ENCODE measurements at places on chromosomes 5 and 9.

DNA sequence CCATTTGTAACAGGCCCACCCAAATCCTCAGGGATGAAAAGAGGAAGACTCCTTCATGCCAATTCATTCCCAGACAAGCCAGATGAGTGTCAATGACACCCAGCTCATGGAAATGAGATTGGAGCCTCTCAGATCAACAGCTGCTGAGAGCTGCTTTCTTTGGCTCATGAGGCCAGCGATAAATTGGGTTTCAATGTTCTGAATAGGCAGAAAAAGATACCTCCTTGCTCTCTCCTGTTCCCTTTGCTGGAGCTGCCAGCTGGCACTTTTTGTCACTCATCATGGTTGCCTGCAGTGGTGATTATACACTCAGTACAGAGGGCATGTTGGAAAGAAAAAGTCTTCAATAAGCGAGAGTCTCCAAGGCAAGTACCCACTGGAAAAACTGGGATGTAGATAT lies 47.1 kb downstream of the SH3RF2 start:
- no peak for DNase-seq

GRCh38 chr9:113522858-113523257 lies 59.3 kb downstream of the RGS3 start:
- DNase-seq, result no peak

- DNase-seq, result no peak
These were observed 571.2 kb upstream of the WWC1 start for GRCh38 chr5:167720259-167720658.

DNA sequence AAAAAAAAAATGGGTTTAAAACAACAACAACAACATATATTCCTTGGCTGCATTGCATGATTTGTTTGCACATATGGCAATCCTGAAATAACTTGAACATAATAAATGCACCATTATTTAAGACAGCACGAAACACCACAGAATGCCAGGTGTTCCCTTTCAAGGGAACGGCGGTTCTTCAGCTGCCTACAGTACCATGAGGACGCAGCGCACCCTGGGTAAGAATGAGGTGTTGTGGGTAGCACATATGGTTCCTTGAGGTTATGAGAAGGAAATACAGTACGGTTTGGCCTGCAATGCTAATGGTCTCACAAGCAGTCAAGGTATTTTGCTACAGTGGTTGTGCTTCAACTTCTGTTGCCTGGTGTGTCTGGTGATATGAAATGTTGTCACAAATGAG lies 174.8 kb downstream of the SLC12A2 start:
- no peak for DNase-seq

DNA sequence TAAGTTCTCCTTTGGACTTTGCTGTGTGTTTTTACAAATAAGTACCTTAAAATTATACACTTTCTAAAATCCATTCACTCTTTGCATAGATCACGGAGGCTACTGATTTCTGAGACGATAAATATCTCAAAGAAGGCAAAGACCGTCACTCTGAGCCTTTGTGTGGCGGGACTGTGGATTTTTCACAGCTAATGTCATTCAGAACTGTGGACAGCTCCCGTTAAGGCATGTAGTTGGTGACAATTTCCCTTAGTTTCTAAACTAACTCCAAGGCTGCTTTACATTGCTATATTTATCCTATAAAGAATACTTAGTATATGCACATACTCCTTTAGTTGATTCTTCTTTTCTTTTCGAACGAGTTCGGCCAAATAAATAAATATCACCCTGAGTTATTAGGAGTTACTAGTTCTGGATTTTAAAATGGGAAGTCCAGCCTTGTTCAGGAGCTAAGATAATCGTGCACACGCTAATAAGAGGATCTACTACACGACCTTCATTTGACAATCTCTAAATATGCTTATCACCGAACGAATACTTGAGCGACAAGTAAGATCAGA lies 1.8 kb downstream of the HCN1 start:
- DNase-seq, result no peak

DNA sequence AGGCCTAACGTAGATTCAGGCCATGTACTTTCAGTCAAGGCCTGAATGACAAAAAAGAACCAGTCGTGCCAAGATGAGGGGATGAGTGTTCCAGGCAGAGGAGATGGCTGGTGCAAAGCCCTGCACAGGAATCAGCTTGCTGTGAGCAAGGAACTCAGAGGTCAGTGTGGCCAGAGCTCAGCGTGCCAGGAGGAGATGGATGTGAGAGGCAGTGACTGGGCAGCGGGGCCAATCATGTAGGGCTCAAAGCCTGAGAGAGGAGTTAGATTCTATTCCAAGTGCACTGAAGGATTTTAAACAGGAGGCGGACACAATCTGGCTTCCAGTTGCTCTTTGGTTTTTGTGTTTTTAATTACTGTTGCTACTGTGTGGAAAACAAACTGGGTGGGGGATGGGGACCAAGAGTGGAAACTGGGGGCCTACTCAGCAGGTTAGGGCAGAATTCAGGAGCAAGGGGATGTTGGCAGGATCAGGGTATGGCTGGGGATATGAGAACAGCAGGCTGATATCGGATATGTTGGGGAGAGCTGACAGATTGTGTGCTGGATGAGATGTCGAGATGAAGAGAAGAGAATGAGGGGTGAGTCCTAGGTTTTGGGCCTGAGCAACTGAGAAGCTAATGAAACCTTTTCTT lies 64.3 kb downstream of the ANGPTL2 start:
- no peak for DNase-seq

DNA sequence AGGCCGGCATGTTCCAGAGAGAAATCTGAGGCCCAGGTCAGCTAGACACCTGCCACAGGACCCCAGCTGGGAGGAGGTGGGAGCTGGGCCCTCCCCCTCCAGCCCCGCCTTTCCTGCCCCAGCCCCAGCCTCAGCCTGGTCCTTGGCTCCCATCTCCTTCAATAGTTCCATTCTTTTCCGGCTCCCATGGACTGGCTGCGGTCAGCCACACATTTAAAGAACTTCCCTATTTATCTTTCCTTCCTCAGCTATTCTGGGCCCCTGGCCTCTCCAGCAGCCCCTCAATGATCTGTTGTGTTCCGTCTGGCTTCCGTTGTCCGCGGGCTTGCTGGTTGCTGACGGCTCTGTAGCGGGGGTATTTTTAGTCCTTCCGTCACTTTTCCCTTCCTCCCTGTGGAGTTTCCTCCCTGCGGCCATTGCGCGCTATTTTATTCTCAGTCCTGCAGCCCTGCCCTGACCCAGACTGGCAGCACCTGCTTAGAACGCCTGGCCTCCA lies 73.8 kb downstream of the AMBP start:
- DNase-seq, result no peak

DNA sequence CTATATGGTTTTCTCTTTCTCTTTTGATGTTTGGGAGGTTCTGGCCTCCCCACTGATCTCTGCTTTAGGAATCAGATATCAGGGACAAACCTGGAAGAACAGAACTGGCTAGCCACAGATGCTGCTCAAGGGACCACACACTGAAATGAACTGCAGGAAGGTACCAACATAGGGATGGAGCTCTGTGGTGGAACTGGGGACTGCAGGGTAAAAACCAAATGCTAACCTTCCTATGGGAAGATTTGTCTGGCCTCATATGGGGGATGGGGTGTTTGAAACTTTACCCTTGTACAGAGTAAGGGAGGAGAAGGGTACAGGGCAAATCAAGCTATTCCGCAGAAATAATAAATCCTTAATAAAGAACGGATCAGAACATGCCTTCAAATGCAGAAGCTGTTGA lies 49.4 kb downstream of the ELOVL7 start:
- DNase-seq, result no peak

DNA sequence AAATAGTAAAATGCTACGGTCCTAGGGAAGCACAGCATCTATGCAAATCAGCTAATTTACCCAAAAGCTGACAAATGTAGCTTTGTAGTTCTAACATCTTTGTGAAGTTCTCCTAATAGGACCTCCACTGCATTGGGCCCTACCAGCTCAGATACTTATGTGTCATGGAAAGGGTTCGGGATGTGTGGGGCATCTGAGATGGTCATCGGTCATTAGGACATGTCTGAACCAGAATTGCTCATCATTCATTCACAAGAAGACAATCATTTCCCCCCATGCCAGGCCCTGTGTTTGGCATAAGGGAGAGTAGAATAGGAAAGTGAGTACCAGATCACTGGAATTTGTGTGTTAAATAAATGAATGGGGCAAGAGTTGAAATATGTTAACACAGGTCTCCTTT lies 35.7 kb downstream of the PWWP2A start:
- no peak for DNase-seq

DNA sequence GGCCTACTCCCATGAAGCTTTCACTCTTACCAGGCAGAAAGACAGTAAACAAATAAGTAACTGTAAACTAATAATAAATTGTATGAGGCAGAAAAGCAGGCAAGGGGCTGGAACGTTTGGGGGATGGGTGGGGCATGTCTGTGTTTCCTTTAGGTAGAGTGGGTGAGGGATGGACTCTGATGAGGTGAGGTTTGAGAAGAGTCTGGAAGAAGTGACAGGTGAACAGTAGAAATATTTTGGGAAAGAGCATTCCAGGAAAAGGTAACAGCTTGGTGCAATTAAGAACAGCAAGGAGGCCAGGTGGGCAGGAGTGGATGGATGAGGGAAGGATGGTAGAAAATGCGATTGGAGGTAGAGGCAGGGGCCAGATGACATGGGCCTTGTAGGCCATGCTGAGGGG lies 56.5 kb downstream of the PTTG1 start:
- no peak for DNase-seq

DNA sequence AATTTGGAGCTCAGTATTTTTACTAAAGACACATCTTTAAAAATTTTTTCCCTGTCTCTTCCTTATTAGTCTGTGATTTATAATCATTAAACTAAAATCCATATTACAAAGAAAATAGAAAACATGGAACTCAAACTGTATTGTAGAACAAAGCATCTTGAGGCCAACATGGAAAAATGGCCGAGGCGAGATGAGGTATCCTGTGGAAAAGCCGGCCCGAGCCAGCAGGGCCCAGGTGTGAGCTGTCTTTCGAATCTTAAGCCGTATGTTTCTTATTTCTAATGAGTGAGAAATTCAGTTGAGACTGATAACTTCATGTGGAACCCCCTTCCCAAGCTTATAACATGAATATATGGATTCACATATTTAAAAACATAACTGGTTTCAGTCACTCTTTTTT lies 170.4 kb upstream of the OTULINL start:
- no peak for DNase-seq

DNA sequence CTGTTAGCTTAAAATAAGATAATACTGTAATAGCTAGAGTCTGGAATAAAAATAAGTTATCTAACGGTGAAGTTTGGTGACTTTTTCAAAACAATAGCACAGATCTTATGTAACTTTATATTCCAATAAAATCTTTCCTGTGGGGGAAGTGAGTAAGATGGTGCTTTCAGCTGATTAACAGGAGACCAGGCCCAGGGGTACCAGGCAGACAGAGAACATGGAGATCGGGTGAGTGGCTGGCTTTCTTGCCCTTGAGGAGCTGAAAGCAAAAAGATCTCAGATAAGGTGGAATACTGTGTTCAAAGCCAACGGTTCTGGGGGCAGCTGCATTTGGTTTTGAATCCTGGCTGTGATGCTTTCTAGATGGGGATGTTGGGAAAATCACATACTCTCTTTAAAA lies 61.3 kb downstream of the MAT2B start:
- DNase-seq, result no peak

DNA sequence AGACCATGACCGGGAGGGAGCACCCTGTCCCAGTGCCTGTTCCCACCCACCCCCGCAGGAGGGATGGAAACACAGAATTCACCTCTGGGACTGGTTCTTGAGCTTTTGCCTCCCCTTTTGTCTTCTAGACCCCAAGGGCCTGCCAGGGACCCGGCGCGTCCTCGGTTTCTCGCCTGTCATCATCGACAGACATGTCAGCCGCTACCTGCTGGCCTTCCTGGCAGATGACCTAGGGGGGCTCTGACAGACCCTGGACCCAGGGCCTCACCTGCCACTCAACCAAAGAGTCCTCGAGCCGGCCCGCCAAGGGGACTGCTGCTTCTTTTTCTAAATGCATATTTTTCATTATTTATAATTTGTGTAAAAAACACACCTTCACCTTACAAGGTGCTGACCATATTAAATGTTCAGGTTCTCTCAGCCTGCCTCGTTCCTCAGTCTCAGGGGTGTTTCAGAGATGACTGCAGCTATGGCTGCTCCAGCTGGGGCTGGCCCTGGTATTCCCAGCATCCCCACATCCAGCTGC lies 16.9 kb downstream of the CARD19 start:
- no peak for DNase-seq

GRCh38 chr5:148425808-148426207 lies 42.0 kb downstream of the FBXO38 start:
- DNase-seq, result no peak

GRCh38 chr5:176818391-176819098 lies 8.2 kb downstream of the UNC5A start:
- no peak for DNase-seq

DNA sequence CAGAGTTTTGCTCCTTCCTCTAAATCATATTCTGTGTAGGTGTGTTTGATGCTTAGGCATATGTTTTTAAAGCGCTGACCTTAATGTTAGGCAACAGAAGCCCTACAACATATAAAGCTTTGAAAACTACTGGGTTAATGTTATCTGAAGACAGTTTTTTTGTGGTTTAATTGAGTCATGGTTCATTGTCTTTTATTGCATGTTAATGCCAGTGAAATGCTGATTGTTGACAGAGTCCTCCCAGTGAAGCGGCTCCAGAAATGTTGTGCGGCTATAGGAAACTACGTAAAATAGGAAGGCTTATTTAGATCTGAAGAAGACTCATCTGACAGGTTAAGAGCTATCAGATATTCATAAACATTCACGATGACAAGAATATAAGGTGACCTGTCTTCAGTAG lies 424.6 kb downstream of the CCDC171 start:
- no peak for DNase-seq

GRCh38 chr5:30104872-30105596 lies 1088.5 kb upstream of the CDH6 start:
- no peak for DNase-seq

- no peak for DNase-seq
These were observed 76.1 kb downstream of the TLE1 start for GRCh38 chr9:81613002-81613812.

- DNase-seq, result no peak
These were observed 18.2 kb upstream of the DCP2 start for GRCh38 chr5:112958093-112959088.

DNA sequence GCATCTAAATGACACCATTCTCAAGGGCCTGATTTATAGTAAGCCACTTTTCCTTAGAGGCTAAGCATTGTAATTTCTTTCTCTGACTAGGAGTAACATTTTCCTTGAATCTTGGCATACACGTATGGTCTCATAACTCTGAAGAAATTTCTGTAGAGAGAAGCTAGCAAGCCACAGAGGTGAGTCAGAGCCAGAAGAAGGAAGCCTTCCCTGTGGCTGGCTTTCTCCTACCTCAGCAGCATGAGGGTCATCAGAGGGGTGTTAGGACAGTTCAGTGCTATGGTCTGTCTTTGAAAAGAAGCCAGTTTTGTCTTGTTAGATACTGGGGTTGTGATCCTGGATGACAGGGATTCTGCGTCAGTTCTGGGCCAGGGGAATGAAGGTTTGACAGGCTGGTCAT lies 3.2 kb downstream of the SNX30 start:
- no peak for DNase-seq

- DNase-seq, result no peak
These were observed 36.9 kb downstream of the MYO10 start for GRCh38 chr5:16899171-16899570.

Measured in NCI-H1105 (cell line).